ENCODE measurements at places on chromosomes 16 and 17.

DNA sequence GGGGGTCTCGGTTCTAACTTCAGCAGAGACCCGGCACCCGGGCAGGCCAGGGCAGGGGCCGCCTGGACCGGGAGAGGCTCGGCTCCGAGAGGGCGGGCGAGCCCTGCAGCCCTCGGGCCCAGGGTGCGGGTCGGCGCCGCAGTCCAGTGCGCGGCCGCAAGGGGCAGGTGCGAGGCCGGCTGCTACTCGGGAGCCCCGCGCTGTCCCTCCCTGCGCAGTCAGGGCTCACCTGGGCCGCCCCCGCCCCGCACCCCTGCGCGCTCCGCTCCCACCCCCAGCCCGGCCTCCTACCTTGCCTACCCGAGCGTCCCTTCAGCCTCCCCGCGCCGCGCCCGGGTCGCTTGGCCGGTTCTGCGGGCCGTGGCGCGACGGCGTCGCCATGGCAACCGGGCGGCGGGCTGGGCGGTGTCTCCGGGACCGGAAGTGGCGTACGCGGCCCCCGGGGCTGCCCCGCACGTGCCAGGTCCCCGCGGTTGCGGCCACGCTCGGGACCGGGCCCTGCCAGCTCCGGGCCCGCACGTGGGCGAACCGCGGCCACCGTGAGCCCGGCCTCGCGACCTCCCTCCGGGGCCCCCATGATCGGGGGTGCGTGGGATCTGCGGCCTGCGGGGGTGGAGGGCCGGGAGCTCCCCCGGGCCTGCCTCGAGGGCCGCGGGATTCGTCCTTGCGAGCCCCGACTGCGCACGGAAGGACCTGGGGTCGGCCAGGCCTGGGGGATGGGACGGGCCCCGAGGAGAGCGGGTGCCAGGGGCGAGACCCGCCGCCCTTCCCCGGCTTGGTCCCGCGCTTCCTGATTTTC is at the start of gene CYB561:
Gene CYB561 (minus strand): TSS at position 353 of the 799 bp plus-strand sequence. CDS start 8,759 bp downstream, outside the sequence.
- DNase-seq: peak; percentile 27

DNA sequence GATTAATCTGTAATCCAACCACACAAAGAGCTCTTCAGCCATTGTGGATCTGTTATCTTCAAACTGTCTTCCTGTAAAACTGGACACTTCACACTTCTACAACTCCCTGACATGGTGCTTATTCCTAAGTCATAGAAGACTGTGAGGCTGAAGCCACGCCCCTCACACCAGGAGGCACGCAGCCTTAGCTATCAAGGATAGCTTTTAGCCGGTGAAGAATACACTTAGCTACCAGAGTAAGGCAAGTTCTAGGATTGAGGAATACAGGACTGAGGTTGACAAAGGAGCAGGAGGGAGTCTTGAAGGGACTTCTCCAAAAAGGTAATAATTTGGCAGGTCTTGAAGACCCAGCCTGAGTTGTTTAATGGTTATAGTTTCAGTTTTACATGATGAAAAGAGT is 79.8 kb upstream of the GAS7 start:
- no peak for DNase-seq

DNA sequence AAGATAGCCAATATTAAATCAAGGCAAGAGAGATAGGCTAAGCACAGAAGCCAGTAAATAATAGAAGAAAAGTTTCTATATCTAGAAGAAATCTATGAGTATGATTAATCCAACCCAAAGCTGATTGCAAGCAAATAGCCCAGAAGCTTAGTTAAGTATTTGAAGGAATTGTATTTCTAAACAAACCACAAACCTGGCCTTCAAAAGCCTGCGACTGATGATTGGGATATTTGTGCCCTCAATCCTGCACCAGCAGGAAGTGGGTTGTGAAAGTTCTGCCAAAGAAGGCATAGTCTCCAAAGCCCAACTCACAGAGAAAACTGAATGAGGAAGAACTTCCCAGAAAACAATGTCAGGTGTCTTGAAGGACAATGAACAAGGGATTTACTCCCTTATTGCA is 114.5 kb upstream of the C17orf78 start:
- no peak for DNase-seq

GRCh38 chr16:77158293-77158692 is 32.7 kb upstream of the MON1B start:
- DNase-seq: no peak

DNA sequence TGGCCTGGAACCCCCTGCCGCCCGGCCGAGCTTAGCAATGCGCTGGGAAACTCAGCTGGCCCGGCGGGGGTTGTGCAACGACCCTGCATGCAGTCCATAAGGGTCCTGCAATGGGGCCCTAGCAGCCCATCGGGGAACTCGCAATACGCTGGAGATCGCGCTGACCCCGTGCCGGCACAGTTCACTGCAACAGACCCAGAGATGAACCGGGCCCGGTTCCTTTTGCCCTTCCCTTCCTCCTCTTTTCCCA is 375 bp downstream of the SLC25A11 start:
- no peak for DNase-seq

DNA sequence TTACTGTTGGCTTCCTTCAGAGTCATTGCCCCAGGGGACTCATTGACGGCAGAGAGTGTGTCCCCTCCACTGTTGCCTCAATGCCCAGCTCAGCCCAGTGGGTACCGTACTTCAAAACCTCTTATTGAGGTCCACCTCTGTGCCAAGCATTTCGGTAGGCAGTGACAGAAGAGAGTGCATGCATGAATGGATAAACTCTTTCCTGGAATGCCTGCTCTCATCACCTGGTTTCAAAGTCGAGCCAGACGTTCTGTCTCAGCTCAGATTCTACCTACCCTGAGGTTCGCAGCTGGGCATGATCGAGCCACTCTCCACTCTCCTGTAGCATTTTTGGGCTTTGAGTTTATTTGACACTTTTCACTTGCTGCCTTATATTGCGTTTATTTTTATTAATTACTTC is 647.0 kb downstream of the MAF start:
- no peak for DNase-seq
